ENCODE measurements at places on chromosomes 3 and 15.

GRCh38 chr3:177787279-177788041, 590.2 kb upstream of the TBL1XR1 start:
- no peak for DNase-seq

DNA sequence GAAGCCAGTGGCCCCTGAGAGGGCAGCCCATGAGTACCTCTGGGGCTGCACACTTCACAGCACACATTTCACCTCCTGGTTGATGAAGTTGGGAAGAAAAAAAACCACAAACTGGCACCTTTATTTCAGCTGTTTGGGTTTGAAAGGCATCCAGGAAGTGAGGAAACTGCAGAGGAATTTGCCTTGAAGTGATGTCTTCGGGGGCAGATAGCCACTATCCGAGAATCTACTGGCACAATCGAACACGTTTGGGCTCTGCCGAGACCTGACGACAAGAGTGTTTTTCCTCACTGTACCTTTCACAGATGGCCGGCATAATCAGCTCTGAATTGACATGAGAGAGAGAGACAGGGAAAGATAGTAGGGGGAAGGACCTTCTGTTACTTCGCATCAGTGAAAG, 59.7 kb downstream of the LRIG1 start:
- no peak for DNase-seq

- no peak for DNase-seq
These were observed 69.0 kb downstream of the MYO1E start for GRCh38 chr15:59303633-59304032.

DNA sequence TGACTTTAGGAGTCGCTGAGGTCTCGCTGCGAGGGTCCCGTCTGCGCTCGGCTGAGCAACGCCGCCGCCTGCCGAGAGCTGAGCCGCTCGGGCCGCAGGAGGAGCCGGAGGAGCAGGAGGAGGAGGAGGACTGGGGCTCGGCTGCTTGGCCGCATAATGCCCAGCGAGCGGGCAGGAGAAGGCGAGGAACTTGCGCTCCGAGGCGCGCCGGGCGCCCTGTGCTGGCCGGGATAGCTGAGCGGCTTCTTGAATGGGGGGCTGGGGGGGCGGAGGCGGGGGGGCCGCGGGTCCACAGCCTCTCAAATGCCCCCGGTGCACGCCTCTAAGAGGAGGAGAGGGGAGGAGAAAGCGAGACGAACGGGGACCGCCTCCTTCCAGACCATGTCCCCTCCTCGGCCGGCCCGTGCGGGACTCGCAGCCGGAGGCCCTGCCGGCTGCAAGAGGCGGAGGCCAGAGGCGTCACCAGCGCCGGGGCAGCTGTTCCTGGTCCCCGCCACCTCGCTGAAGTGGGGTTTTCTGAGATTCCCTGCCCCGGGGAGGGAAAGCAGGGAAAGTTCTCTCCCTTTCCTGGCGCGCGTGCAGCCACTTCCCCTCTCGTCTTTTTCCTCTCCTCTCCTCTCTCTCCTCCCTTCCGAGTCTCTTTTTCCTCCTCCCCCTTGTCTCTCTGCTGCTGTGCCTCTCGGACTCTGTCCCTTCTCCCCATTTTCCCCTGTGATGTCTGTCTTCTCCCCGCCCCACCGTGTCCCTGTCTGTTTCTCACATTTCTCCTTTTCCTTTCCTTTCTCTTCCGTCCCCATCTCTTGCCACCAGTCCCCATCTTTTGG, at the start of gene ADAMTS9:
Gene ADAMTS9 (minus strand): TSS at position 220 of the 824 bp plus-strand sequence. CDS start 343 bp downstream, outside the sequence.
- DNase-seq = no peak

GRCh38 chr3:8503871-8504610, 2.4 kb downstream of the LMCD1 start:
- no peak for DNase-seq

GRCh38 chr15:96274698-96275097, 55.8 kb upstream of the NR2F2 start:
- no peak for DNase-seq

GRCh38 chr3:152554980-152555379, 280.0 kb upstream of the P2RY1 start:
- no peak for DNase-seq

DNA sequence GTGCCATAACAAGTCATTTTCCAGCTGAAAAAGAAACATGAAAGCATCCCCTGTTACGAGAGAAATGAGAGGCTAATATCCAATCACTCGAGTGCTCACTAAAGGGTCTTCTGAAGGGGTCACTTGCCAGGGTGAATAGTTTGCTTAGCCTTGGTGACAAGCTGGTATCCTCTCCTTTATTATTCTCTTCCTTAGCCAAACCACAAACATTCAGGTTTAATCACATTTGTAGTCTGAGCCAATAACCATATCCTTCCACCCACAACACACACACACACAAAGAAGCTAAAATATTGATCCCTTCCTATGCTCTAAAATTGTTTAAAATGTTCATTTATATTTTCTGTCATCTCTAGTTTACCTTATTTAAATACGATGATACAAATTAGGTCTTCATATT, 240.5 kb upstream of the TMCO5A start:
- no peak for DNase-seq

GRCh38 chr15:73005446-73005845, 46.8 kb upstream of the NEO1 start:
- no peak for DNase-seq

All from stimulated activated CD8-positive, alpha-beta memory T cell treated with anti-CD3 and anti-CD28 coated beads, Interleukin-7, amount 100 ng/mL, for 24 hours (primary cell).